ENCODE measurements at places on chromosomes 11 and 22. TPM values are rescaled to one million over a fixed set of nuclear protein-coding genes. Genes with fewer than 3 reads are reported as not detected.

The OR5B21 gene
- not detected for total RNA-seq

The PAX6 gene
- total RNA-seq = not detected

The GUCY1A2 gene
- total RNA-seq = 1.7 TPM

The OR51D1 gene
- total RNA-seq = not detected

The TMPRSS5 gene
- under 0.01 TPM for total RNA-seq

The CRYBA4 gene
- total RNA-seq = not detected

The ELFN2 gene
- 0.25 TPM for total RNA-seq

The CHRM1 gene
- not detected for total RNA-seq

The FAM180B gene
- total RNA-seq = 0.12 TPM

The PRR5L gene
- 5.9 TPM for total RNA-seq

The P2RX6 gene
- total RNA-seq = 0.44 TPM

The C22orf42 gene
- not detected for total RNA-seq

The UPK3A gene
- total RNA-seq = not detected

The PLAAT4 gene
- 4.2 TPM for total RNA-seq

The SFI1 gene
- total RNA-seq = 28.6 TPM

The RIC3 gene
- total RNA-seq = under 0.01 TPM

The DEAF1 gene
- 31.0 TPM for total RNA-seq

The SPTY2D1 gene
- total RNA-seq = 25.1 TPM

The OTOG gene
- total RNA-seq = not detected

The VWCE gene
- 0.11 TPM for total RNA-seq

The TMEM45B gene
- total RNA-seq = not detected

The NXPE2 gene
- total RNA-seq = under 0.01 TPM

The APOL5 gene
- total RNA-seq = not detected

The EMID1 gene
- not detected for total RNA-seq

The ZNF215 gene
- 10.4 TPM for total RNA-seq

The FLRT1 gene
- total RNA-seq = 0.12 TPM

The PDE2A gene
- total RNA-seq = 0.50 TPM

The MYRF gene
- 0.55 TPM for total RNA-seq

The SHISAL1 gene
- total RNA-seq = 14.9 TPM

The CASP5 gene
- total RNA-seq = not detected

The IFITM1 gene
- 23.9 TPM for total RNA-seq

The CCDC82 gene
- total RNA-seq = 25.9 TPM

The NXPE4 gene
- not detected for total RNA-seq

The ANO9 gene
- not detected for total RNA-seq

The USP2 gene
- total RNA-seq = 1.00 TPM

The TMEM25 gene
- 13.0 TPM for total RNA-seq

The XKR3 gene
- not detected for total RNA-seq

The TCN1 gene
- total RNA-seq = not detected

The ART5 gene
- total RNA-seq = 0.75 TPM

The BRSK2 gene
- 0.50 TPM for total RNA-seq

The RBM14 gene
- total RNA-seq = 37.4 TPM

The OR51E2 gene
- total RNA-seq = 0.11 TPM

The TMEM218 gene
- total RNA-seq = 32.5 TPM

The TSGA10IP gene
- 0.11 TPM for total RNA-seq

The SHANK3 gene
- total RNA-seq = 0.50 TPM

The OR4D9 gene
- not detected for total RNA-seq

The APLNR gene
- total RNA-seq = not detected
